ENCODE measurements at places on chromosomes 16 and 17.

GRCh38 chr17:76405607-76405966 lies 21.2 kb downstream of the SPHK1 start:
- no peak for DNase-seq

- DNase-seq, result no peak
Observed at GRCh38 chr17:21031756-21032396, 10.9 kb downstream of the USP22 start.

DNA sequence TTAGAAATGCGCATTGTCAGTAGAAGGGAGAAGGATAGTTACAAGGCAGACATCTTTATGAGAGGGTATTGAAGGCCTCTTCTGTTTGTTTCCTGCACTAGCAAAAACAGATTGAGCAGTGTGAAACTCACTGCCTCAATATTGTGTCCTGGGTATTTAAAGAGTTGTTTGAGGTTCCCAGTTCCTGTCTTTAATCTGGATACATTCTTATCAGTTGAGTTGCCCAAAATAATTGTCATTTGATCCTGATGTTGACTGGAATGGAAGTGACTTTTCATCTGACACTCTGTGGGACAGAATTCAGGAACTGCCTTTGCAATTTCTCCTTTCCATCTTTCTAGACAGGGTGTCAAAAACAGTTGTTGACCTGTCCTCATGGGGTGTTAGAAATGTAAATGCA lies 1.7 kb downstream of the ATP6V0A1 start:
- DNase-seq, result no peak

GRCh38 chr16:52251495-52251894 lies 295.4 kb downstream of the TOX3 start:
- no peak for DNase-seq

DNA sequence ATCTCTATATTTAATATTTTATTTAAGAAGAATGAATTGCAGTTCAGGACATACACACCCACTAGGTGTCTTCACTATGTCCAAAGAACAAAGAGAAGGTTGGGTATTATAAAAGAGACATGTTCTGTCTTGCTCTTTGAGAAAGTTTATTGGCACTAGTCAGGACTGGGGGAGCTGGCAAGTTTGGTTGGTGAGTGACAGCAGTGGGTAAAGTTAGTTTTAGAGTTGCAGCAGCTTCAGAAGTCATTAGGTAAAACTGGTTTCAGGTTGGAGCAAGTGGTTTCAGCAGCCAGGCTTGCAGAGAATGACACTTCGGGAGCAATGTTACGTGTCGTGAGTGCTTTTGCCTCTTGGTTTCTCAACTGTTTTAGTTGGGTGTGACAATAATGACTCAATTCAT lies 142.2 kb upstream of the HS3ST3A1 start:
- no peak for DNase-seq

- DNase-seq, result peak; percentile 20
Observed at GRCh38 chr17:82097919-82098168, 192 bp downstream of the FASN start.

DNA sequence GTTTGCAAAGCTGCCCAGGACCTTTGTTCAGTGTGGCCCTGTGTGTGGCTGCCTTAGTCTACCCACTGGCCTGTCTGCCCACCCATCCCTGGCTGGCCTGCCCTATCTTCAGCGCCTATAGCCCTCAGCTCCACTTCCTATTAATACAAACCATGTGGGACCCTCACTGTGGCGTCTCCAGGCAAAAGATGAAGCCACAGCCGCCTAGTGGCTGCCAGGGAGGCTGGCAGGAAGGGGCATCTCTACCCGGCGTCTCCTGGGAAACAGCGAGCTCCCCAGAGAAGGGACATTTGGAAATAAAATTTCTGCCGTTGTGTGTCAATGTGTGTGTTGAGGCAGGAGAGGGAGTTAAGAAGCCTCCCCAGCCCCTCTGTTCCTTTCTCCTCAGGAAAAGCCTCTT lies 31.5 kb downstream of the NEUROD2 start:
- DNase-seq, result no peak

DNA sequence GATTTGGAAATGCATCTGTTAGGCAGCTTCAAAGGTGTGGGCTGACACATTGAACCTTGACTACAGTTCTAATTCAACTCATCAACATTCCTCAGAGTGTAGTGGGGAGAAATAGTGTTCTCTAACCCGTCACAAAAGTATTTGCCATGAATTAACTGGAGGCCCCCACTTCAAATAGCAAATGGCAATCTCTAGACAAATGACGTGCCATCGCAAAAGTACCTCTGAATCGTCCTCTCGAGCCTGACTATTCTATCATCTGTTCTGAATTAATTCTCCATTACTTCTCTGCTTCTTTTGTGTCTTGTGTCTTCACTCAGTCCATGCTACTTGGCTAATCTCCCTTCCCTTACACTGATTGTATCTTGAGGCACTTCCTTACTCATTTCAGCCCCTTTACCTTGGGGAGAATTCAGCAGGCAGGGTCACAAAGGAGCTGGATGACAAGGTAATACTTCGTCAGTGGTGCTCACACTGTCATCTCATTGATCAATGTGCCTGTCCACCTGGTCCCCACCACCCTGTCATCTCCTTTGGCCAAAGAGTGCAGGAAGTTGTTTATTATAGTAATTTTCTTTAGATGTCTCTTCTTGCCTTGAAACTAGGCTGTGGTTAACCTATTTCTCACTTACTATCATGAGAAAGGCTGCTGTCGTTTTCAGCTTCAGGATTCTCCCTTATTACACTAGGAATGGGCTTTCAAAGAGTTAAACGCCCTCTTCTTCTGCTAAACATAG lies 108.4 kb downstream of the SYCE1L start:
- no peak for DNase-seq

DNA sequence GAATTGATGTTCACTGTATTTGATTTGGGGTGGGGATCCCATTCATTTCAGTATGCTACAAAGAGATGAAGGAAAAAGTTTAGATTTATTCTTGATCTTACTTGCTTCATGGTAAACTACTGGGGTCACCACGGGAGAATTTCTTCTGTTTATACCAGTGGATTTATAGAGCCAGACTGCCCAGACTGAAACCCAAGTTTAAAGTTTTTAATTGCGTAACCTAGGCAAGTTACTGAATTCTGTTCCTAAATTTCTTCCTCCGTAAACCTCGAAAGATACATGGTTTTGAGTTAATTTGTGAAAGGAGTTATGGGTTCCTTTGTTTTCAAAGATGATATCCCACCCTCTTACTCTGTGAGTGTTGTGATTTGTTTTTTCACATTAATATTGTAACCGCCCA lies 26.4 kb downstream of the PIGL start:
- no peak for DNase-seq

- peak; percentile 75 for DNase-seq
Observed at GRCh38 chr17:38735161-38735997, 5.2 kb downstream of the CISD3 start.

DNA sequence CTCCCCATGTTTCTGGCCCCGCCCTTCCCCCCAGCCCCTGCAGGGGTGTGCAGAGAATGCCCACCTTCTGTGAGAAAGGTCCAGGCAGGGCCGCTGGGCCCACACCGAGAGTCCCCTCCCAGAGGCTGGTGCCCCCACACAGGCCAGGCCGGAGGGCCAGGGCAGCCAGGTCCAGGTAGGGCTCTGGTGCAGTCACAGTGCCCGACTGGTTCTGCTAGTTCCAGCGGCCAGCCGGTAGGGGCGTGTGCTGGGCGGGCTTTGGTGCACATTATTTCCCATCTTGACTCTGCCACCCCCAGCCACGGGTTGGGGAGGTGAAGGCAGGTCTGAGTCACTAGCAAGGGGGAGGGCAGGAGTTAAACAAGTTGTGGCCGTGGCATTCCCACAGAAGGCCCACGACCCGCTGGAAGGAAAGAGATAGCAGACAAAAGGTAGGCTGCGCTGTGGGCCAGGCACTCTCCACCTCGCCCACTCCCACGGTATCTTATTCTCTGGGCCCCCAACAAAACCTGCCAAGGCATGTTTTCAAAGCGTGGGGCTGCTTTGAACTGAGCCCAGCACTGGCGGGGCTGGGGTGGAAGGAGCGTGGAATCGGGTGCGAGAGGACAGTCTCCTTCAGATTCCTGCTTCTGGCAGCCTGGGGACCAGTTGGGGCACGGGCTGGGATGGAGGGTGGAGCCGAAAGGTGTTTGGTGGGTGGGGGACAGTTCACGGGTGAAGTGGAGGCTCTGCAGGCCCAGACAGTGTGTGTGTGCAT lies 1.9 kb downstream of the EPN3 start:
- no peak for DNase-seq

GRCh38 chr17:51107778-51108177 lies 12.9 kb downstream of the SPAG9 start:
- no peak for DNase-seq

GRCh38 chr16:81814751-81815428 lies 35.8 kb downstream of the PLCG2 start:
- no peak for DNase-seq

GRCh38 chr16:2769100-2769529 lies 8.0 kb downstream of the ELOB start:
- DNase-seq, result no peak

- DNase-seq, result no peak
Observed at GRCh38 chr17:15945527-15946191, 729 bp downstream of the ADORA2B start.

- no peak for DNase-seq
Observed at GRCh38 chr16:67593288-67593687, 31.0 kb downstream of the CTCF start.

GRCh38 chr17:69712801-69713311 lies 298.4 kb downstream of the MAP2K6 start:
- DNase-seq, result no peak

GRCh38 chr17:78616946-78617345 lies 39.8 kb upstream of the DNAH17 start:
- no peak for DNase-seq

GRCh38 chr16:90072442-90073105 lies 4.6 kb downstream of the PRDM7 start:
- DNase-seq, result no peak
